Stimulated activated effector memory CD8-positive, alpha-beta T cell treated with anti-CD3 and anti-CD28 coated beads, Interleukin-12 subunit alpha, Interleukin-12 subunit beta, amount 100 ng/mL, for 72 hours (primary cell): ENCODE measurements at places on chromosomes 6 and 20.

- DNase-seq: no peak
Observed at GRCh38 chr20:63475209-63475608, 2.8 kb upstream of the KCNQ2 start.

DNA sequence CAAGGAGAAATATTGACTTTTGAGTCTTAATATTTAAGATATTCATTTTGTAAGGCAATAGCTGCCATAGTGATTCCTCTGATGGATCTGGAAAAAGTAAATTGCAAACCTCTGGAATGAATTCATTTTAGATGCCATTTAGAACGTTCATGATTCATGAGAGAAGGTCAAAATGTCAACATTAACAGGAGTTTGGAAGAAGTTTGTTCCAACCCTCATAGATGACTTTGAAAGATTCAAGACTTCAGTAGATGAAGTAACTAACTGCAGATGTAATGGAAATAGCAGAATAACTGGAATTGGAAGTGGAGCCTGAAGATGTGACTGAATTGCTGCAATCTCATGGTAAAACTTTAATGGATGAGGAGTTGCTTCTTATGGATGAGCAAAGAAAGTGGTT, 100.9 kb upstream of the CCN2 start:
- no peak for DNase-seq

DNA sequence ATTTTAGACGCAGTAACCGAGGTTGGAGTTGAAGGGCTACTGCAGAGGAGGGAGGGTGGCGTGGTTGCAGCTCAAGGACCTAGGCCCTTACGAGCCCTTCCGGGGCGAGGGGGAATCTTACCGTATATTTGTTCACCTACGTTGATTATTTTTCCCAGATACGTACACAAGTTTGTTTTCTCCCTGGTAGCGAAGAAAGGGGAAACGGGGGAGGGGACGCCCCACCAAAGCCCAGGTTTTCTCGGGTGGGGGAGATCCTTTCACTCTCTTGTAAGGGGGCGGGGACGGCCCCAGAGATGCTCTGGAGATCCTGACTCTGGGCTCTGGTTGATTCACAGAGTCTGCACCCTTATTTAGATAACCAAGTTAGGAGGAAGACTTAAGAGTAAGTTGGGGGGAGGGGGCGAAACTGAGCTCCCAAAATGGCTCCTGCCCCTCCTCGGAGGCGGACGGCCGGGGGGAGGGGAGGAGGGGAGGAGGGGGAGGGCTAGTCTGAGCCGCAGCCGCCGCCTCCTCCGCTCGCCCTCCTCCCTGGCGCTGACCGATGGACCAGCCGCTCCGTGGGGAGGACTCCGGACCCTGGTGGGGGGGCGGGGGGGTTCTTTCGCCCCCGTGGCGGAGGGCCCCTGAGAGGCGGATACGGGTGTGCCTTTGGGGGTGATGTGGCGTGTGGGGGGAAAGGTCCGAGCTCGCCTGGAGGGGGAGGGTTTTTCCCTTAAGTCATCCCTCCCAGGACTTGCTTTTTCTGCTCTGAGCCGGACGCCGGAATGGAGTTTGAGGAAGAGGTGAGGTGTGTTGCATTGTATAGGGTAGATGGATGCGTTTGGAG, 2.2 kb downstream of the BRD2 start:
- peak; percentile 92 for DNase-seq

DNA sequence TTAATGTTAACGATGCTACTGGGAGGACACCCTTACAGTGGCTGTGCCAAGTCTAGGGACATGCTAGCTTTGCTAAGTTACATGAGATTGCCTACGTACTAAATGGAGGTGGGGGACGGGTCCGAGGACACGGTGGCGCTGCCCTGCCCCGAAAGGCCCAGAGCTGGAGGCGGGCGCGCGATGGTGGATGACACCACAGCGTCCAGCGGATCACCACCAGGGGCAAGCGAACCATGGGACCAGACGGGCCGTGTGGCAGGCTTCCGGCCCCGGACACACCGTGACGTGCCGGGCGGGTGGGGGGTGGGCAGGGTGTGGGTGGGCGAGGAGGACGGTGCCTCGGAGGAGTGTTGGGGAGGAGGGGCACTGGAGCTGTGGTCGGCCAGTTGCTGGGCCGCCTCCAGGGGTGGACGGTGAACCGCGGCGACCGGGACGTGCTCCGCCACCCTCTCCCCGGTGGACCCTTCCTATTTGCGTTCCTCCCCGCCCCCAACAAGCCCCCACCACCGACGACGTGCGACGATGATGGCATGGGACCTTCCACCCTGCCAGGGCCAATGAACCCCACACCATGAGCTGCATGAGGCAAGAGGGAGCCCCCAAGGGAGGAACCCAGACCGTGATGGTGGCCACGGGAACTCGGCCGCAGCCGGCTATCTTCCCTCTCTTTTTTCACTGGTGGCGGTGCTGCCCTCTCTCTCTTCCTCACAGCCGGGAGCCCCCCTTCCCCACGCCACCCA, 773.3 kb upstream of the DEFB115 start:
- DNase-seq: no peak

DNA sequence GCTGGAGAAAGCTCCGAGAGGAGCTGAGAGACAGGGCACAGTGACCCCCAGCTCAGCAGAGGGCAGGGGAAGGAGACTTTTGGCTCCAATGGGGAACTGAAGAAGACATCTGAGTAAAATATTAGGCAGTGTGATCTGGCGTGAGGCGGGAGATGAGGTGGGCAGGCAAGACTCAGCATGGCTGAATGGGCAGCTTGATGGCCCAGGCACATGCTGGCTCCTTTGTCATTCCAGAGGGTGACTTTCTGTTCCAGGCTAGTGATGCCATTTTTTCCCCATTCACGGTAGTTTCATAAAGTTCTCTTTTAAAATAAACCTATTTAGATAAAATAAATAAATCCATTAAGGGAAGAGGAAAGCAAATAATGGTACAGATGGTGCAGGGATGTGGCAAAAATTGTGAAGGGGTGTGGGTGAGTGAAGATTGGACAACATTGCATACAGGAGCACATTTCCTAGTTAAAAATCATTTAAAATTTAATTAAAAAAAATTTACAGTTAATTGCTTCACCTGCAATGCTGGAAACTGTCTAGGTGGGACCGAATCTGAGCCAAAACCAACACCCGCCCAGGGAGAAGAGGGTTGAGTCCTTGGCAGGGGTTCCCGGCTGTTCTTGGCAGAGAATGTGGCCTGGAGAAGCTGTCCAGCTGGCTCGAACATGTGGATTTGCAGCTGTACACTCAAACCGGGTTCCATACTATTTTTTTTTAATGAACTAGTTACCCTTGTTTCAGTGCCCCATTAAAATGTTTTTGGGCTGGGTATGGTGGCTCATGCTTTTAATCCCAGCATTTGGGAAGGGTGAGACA, 41.7 kb upstream of the PRELID3B start:
- DNase-seq: no peak

GRCh38 chr6:108944707-108945680, 96.8 kb downstream of the ARMC2 start:
- DNase-seq: no peak

- DNase-seq: no peak
Observed at GRCh38 chr6:34657307-34657978, 39.1 kb downstream of the ILRUN start.

- DNase-seq: peak; percentile 89
Observed at GRCh38 chr20:31722257-31723068, at the start of gene BCL2L1. Gene BCL2L1, minus strand, starts transcription at chr20:31722868. Its CDS starts 650 bp downstream, at chr20:31722218.

- no peak for DNase-seq
Observed at GRCh38 chr20:47620808-47621805, 119.4 kb downstream of the NCOA3 start.

- no peak for DNase-seq
Observed at GRCh38 chr6:38168699-38169098, 349.2 kb downstream of the ZFAND3 start.

DNA sequence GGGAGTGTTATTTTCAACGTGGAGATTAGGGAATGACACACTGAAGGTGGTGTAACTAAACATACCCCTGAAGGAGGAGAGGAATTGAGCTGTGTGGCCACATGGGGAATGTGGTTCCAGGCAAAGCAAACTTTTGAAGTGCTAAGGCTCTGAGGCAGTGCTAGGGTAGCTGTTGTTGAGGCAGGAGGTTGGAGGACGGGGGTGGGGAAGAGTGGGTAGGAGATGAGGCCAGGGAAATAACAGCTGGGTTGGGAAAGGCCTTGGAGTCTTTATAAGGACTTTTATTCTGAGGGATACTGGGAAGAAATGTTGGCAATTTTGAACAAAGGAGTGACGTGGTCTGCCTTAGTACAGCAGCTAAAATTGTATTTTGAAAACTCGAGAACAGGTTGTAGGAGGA, 13.0 kb downstream of the RPRD1B start:
- no peak for DNase-seq

DNA sequence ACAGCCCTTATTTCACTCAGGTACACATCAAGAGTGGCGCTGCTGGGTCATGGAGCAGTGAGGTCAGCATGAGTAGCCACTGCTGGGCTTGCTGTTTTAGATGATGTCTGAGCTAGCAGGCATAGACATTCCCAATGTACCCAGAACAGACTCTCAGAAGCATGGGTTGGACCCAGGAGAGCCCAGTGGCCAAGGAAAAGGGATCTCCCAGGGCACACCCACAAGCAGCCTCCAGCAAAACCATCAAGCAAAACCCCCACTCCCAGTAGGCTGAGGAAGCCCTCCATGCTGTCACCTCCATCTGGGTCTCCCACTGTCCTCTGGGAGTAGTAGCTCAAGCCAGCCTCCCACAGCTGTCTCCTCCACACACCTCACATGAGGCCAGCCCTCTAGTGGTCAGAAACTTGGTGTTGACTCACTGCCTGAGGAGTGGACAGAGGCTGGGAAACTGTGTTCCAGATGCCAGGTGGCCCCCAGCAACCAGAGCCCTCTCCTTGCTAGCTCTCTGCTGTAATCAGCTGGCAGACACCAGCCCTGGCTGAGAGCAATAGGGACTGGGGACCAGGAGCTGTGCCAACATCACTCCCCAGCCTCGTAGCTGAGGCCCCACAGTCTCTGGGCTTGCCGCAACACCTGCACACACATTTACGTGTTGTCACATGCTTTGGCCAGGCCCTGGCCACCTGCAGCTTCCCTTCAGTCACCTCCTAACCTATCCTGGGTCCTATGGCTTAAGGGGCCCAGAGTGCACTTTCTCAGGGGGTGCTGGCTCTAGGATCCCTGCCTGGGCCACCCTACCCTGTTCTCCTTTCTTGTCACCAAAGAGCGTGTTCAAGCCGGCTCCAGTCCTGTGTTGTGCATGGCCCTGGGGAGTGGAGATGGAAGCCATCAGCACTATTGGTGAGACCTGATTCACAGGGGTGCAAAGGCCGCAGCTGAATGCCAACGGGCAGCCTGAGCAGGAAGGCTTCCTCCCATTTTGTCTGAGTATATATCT, 1.9 kb upstream of the AP5S1 start:
- no peak for DNase-seq

GRCh38 chr6:23448281-23448680, 677.7 kb upstream of the NRSN1 start:
- no peak for DNase-seq
